ENCODE measurements at places on chromosomes 1 and 21. TPM values are rescaled to one million over a fixed set of nuclear protein-coding genes. Genes with fewer than 3 reads are reported as not detected.

The ANKRD45 gene
- 1.5 TPM for total RNA-seq

The OR2L2 gene
- not detected for total RNA-seq

The VN1R5 gene
- total RNA-seq = not detected

The KCNK2 gene
- 0.07 TPM for total RNA-seq

The ATPAF1 gene
- total RNA-seq = 45.9 TPM

The KCNJ6 gene
- 0.27 TPM for total RNA-seq

The C1orf74 gene
- 3.9 TPM for total RNA-seq

The DAP3 gene
- 90.1 TPM for total RNA-seq

The KCNJ15 gene
- total RNA-seq = not detected

DNA sequence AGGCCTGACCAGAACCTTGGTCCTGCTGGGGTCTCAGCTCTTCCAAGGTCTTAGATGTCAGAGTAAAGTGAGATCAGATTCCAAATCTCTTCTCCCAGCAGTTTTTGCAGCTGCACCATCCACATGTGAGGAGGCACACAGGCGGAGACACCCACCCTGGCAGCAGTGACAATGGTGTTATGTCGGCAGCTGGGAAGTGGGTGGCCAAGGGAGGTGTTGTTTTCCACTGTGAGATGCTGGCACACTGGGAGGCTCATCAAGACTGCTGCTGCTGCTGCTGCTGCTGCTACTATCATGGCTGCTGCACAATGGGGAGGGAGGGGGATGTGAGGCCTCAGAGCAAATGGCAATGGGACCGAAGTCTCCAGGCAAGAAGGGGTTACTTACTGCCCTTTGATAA, 23.6 kb downstream of the CAMK2N1 start:
- H3K4me1 ChIP-seq = no peaks in the 10 kb centered on the region
- no peaks in the 10 kb centered on the region for H3K27me3 ChIP-seq
- DNase-seq = no peak
- no peak overlapping the region for H3K4me3 ChIP-seq

GRCh38 chr1:83920320-83920719, 78.6 kb downstream of the TTLL7 start:
- H3K4me3 ChIP-seq = no peak overlapping the region
- 0 out of 2 replicates have a peak, but pooled peaks cover 5% of the 10 kb centered on the region for H3K4me1 ChIP-seq
- H3K27ac ChIP-seq = no peak overlapping the region
- H3K27me3 ChIP-seq = no peaks in the 10 kb centered on the region
- no peaks in the 10 kb centered on the region for H3K36me3 ChIP-seq

GRCh38 chr1:154349121-154349520, 23.8 kb downstream of the ATP8B2 start:
- H3K27ac ChIP-seq = no peak overlapping the region
- H3K4me3 ChIP-seq = no peak overlapping the region
- peaks cover 8% of the 10 kb centered on the region for H3K4me1 ChIP-seq

DNA sequence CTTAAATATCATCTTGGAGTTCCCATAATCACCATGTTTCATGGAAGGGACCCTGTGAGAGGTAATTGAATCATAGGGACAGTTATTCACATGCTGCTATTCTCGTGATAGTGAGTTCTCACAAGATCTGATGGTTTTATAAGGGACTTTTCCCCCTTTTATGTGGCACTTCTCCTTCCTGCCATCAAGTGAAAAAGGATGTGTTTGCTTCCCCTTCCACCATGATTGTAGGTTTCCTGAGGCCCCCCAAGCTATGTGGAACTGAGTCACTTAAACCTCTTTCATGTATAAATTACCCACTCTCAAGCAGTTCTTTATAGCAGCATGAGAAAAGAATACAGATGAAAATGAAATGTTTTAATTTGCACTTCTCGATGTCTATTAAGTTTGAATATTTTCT, 112.0 kb downstream of the ZNF648 start:
- no peak overlapping the region for H3K27ac ChIP-seq
- 0 out of 2 replicates have a peak, but pooled peaks cover 4% of the 10 kb centered on the region for H3K36me3 ChIP-seq
- DNase-seq = no peak
- H3K4me3 ChIP-seq = no peak overlapping the region

DNA sequence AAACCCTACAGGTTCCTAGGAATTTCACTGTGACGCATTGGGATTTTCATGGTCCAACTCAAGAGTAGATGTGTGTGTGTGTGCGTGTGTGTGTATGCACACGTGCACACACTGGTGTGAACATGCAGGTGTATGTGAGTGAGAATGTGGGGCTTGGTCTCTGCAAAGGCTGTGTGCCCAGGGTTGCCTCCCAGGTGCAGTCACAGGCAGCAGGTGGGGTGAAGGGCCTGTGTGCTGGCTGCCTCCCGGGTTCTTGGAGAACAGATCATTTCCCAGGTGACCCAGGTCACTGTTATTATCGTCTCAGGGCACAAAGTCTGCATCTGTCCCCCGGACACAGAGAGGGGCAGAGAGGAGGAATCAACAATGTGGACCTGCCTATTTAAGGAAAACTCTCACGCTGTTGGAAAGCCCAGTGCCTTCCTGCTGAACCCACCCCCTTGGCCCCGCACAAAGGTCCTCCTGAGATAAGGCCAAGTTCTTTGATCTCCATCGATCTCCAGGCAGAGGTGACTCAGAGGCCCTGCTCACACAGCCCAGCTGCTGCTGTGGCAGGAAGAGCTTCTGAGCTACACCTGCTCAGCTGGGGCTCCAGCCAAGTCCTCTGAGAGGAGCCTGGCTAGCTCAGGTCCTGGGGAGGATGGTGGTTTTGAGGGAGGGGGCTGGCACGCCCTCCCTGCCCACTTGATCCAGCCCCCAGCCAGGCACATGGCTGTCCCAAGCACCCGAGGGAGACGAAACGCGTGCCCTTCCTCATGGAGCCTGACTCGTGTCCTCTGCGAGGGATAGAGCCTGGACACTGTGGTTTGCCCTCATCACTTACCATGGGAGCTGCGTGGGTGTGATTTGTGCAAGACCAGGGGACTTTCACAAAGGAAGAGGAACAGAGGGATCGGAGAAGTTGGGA, 134.0 kb upstream of the ARHGEF16 start:
- no peak for DNase-seq
- no peaks in the 10 kb centered on the region for H3K36me3 ChIP-seq
- H3K27ac ChIP-seq = no peak overlapping the region

- no peak overlapping the region for H3K4me3 ChIP-seq
- H3K4me1 ChIP-seq = 0 out of 2 replicates have a peak, but pooled peaks cover 6% of the 10 kb centered on the region
- no peak overlapping the region for H3K27ac ChIP-seq
- no peaks in the 10 kb centered on the region for H3K36me3 ChIP-seq
- DNase-seq = no peak
Observed at GRCh38 chr1:232369451-232370296, 260.3 kb downstream of the SIPA1L2 start.

DNA sequence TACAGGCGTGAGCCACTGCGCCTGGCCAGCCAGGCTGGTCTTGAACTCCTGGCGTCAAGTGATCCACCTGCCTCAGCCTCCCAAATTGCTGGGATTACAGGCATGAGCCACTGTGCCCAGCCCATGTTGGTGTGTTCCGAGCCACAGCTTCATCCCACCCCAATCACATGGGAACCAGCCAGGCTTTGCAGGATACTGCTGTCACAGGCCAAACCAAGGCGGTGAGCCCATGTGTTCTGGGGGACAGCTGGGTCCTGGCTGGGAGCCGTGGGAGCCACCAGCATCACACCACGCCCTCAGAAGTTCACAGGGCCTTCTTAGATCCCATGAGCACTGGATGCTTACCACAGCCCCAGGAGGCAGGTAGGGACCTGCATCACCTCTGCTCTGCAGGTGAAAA, 56.9 kb downstream of the DHRS3 start:
- no peaks in the 10 kb centered on the region for H3K27me3 ChIP-seq
- H3K4me1 ChIP-seq = peaks cover 4% of the 10 kb centered on the region
- no peak overlapping the region for H3K27ac ChIP-seq
- no peak for DNase-seq

DNA sequence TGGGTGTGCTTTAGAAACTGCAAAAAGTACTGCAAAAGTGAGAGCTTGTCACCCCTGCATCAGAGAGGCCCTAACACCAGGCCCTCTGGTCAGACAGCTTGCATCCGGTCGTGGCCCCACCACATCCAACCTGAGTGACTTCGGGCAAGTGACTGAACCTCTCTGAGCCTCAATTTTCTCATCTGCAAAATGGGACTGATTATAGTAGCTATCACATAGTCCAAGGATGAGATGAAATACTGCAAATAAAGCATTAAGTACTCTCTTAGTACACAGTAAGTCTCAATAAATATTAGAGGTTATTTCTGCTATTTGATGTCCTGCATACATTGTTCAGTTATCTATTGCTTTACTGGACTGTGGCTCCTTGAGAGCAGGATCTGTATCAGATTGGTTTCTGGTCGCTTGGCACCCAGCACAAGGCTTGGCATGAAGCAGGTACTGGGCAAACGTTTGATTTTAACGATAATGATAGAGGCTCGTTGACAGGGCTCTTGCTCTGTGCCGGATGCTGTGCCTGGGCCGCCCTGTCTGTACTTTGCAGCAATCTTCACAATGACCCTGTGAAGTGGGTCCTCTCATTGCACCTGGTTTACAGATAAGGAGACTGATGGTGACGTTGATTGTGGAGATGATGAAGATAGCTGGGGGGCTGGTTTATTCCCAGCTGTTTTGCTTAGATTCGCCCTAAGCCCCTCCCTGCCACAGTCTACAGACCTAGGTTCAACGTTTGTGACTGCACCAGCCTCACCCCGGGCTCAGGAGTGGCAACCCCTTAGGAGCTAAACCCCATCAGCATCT, 43.6 kb downstream of the RAP1GAP start:
- H3K4me1 ChIP-seq = peaks cover 30% of the 10 kb centered on the region
- no peak overlapping the region for H3K4me3 ChIP-seq
- DNase-seq = no peak
- H3K27me3 ChIP-seq = peaks cover 7% of the 10 kb centered on the region
- H3K36me3 ChIP-seq = no peaks in the 10 kb centered on the region

- no peaks in the 10 kb centered on the region for H3K4me1 ChIP-seq
- no peaks in the 10 kb centered on the region for H3K27me3 ChIP-seq
- H3K36me3 ChIP-seq = no peaks in the 10 kb centered on the region
- no peak for DNase-seq
Observed at GRCh38 chr1:209567698-209568175, 15.8 kb upstream of the CAMK1G start.

GRCh38 chr21:29521872-29522271, 223.2 kb downstream of the BACH1 start:
- no peaks in the 10 kb centered on the region for H3K27me3 ChIP-seq
- H3K27ac ChIP-seq = no peak overlapping the region
- H3K4me1 ChIP-seq = no peaks in the 10 kb centered on the region

GRCh38 chr1:180611016-180611930, 20.5 kb upstream of the XPR1 start:
- no peak overlapping the region for H3K27ac ChIP-seq
- no peak for DNase-seq
- H3K4me3 ChIP-seq = no peak overlapping the region

- H3K4me3 ChIP-seq = no peak overlapping the region
- H3K27me3 ChIP-seq = no peaks in the 10 kb centered on the region
- peaks cover 13% of the 10 kb centered on the region for H3K4me1 ChIP-seq
Observed at GRCh38 chr1:21099034-21099868, 77.4 kb downstream of the EIF4G3 start.

GRCh38 chr1:87362063-87362833, 33.6 kb downstream of the LMO4 start:
- H3K36me3 ChIP-seq = no peaks in the 10 kb centered on the region
- H3K27me3 ChIP-seq = no peaks in the 10 kb centered on the region
- H3K4me3 ChIP-seq = no peak overlapping the region
- no peak for DNase-seq

- no peak overlapping the region for H3K27ac ChIP-seq
- H3K36me3 ChIP-seq = no peaks in the 10 kb centered on the region
- peak; percentile 87 for DNase-seq
Observed at GRCh38 chr1:46547481-46548383, 3.7 kb downstream of the KNCN start.

GRCh38 chr1:230713915-230714764, at the start of gene AGT:
AGT (minus strand) TSS chr1:230714122; CDS start chr1:230710823, 3,299 bp downstream.
- no peaks in the 10 kb centered on the region for H3K36me3 ChIP-seq
- no peaks in the 10 kb centered on the region for H3K27me3 ChIP-seq
- no peak within 1 kb of the TSS for H3K27ac ChIP-seq
- no peak for DNase-seq
- no peaks in the 10 kb centered on the region for H3K4me1 ChIP-seq

- H3K36me3 ChIP-seq = no peaks in the 10 kb centered on the region
- no peak overlapping the region for H3K27ac ChIP-seq
- DNase-seq = no peak
- no peak overlapping the region for H3K4me3 ChIP-seq
- no peaks in the 10 kb centered on the region for H3K27me3 ChIP-seq
Observed at GRCh38 chr1:202038688-202039346, 28.4 kb downstream of the ELF3 start.

GRCh38 chr1:32798679-32799416, 18.3 kb downstream of the YARS1 start:
- H3K27me3 ChIP-seq = no peaks in the 10 kb centered on the region
- 0 out of 2 replicates have a peak overlapping the region, but pooled peaks have one; percentile 50 for H3K27ac ChIP-seq
- DNase-seq = no peak
- H3K4me3 ChIP-seq = no peak overlapping the region
- no peaks in the 10 kb centered on the region for H3K4me1 ChIP-seq
- H3K36me3 ChIP-seq = peaks cover 73% of the 10 kb centered on the region

DNA sequence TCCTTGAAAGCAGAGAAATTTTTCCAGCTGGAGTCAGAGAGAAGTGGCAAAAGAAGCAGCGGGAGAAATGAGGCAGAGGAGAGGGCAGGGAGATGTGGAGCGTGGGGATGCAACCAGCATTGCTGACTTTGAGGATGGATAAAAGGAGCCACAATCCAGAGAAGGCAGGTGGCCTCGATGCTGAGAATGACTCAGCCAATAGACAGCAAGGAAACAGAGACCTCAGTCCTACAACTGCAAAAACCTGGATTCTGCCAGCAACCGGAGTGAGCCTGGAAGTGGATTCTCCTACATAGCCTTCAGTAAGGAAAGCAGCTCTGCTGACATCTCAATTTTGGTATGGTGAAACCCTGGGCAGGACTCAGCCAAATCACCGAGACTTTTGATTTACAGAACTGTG, 128.9 kb upstream of the ATP1B1 start:
- H3K4me1 ChIP-seq = no peaks in the 10 kb centered on the region
- H3K4me3 ChIP-seq = no peak overlapping the region
- no peaks in the 10 kb centered on the region for H3K27me3 ChIP-seq
- H3K36me3 ChIP-seq = no peaks in the 10 kb centered on the region

DNA sequence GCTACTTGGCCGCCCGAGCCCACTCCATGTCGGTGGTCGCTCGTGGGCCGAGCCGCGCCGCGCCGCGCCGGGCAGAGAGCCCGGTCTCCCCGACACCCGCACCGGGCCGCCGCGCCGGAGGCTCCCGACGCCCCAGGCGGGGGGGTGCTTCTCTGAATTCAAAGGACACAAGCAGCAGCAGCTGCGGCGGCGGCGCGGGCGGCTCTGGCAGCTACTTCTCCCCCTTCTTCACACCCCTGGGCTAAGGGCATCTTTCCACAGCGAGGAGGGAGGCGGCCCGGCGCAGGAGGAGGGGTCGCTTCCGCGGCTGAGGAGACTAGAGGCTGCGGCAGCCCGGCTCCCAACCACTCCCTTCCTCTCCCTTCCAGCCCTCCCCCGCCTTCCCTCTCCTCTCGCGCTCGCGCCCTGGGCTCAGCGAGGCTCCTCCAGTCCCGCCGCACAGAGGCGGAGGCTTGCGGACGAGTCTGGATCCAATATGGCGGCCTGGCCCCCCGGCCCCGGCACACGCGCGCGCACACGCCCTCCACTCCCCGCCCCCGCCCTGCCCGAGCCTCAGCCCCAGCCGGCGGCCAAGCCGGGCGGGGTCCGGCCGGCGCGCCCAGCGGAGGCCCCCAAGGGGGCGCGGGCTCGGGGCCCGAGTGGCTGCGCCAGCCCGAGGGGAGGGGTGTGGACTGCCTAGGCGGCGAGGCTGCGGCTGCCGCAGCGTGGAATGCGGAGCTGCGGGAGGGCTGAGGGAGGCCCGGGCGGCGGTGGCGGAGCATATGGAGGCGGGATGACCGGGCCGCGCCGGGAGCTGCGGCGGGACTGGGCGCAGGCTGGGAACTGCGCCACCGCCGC, at the start of gene CDC42BPA:
Gene CDC42BPA, minus strand, starts transcription at position 477 of the 837 bp plus-strand sequence. CDS start 1,310 bp downstream, outside the sequence.
- DNase-seq = peak; percentile 80
- H3K27ac ChIP-seq = peak within 1 kb of the TSS; percentile 92
- no peaks in the 10 kb centered on the region for H3K27me3 ChIP-seq
- H3K36me3 ChIP-seq = no peaks in the 10 kb centered on the region
- peaks cover 14% of the 10 kb centered on the region for H3K4me1 ChIP-seq

Data from GM23338 (cell line).